ENCODE measurements at places on chromosomes 3 and 15.
A peak's percentile ranks its signal among the peaks of the same experiment; 100 is the strongest.

- DNase-seq = no peak
Measured at GRCh38 chr15:78040653-78041244, 36.8 kb downstream of the TBC1D2B start.

- peak; percentile 0 for DNase-seq
Measured at GRCh38 chr3:173690542-173691180, 293.1 kb downstream of the NLGN1 start.

GRCh38 chr15:95663156-95664100 lies 667.1 kb upstream of the NR2F2 start:
- DNase-seq = peak; percentile 63

GRCh38 chr15:46304321-46304720 lies 669.5 kb downstream of the SQOR start:
- no peak for DNase-seq

- no peak for DNase-seq
Measured at GRCh38 chr3:62625268-62625667, 249.9 kb downstream of the CADPS start.

DNA sequence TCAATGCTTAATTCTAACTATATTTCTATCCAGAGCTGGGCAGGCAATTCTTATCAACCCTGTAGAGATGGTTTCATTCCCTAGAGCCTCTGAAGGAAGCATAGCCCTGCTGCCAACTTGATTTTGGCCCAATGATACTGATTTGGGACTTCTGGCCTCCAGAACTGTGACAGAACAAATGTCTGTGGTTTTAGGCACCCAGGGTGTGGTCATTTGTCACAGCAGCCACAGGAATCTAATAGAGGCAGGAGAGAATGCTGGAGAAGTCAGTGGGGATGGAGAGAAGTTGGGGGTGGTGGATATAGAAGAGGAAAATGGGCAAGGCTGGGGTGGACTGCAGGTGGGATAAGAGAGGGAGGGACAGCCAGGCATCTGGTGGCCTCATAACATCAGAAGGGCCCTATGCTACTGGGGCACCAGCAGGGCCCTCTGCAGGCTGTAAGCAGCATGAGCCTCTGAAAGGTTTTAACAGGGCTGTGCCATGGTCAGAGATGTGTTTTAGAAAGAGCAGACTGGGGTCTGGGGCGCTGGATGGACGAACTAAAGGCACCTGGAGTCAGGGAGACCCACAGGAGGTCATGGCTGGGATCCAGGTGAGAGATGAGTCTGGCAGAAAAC lies 19.8 kb downstream of the MRPS11 start:
- DNase-seq = no peak

- peak; percentile 46 for DNase-seq
Measured at GRCh38 chr3:194422188-194422587, 23.1 kb upstream of the GP5 start.

- no peak for DNase-seq
Measured at GRCh38 chr3:72065236-72065635, 280.3 kb upstream of the PROK2 start.

DNA sequence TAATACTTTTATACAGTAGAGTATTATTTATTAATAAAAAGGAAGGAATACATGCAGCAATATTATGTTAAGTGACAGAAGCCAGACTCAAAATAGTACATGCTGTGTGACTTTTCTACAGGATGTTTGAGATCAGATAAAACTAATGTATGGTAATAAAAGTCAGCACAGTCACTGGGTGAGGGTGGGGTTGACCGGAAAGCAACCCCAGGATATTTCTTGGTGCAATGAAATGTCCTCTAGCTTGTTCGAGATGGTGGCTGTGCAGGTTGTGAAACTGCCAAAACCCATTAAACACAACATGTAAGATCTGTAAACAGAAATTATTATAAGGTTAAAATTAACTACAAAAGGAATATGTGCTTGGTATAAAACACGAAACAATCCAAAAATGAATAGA lies 20.8 kb upstream of the ALDH1L1 start:
- DNase-seq = no peak

GRCh38 chr3:63228677-63229076 lies 49.4 kb upstream of the SYNPR start:
- peak; percentile 51 for DNase-seq

DNA sequence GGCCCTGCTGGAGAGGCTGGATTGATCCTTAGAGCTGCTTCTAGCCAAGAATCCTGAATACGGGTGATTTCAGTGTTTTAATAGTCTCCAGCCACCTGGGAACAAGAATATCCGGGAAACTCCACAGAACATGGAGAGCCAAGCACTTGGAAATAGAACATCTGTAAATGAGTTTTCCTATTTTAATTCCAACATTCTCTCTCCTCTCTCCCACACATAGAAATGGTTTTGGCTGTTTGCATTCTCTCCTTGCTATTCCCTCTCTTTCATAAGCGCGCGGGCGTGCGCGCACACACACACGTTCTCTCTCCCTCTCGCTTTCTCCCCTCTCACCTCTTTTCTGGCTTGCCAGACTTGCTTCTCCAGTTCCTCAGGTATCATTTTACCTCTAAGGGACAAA lies 50.6 kb downstream of the GADL1 start:
- no peak for DNase-seq

DNA sequence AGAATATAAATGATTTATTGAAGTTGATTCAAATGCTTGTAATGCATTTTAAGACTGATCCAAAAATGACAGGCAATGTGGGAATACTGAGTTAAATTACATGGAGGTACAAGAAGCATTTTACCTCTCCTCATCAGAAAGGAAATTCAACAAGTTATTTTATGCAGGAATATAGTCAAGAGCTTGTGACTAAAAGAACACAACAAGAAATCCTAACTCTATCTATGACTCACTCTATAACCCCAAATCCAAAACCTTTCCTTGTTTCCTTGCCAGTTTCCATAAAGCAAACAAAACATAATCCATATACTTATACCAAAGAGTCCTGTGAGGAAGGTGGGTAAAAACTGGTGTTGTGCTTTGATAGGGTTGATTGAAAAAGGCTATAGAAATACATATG lies 30.8 kb downstream of the SIN3A start:
- DNase-seq = peak; percentile 25

GRCh38 chr3:178618197-178618596 lies 82.0 kb downstream of the KCNMB2 start:
- no peak for DNase-seq

DNA sequence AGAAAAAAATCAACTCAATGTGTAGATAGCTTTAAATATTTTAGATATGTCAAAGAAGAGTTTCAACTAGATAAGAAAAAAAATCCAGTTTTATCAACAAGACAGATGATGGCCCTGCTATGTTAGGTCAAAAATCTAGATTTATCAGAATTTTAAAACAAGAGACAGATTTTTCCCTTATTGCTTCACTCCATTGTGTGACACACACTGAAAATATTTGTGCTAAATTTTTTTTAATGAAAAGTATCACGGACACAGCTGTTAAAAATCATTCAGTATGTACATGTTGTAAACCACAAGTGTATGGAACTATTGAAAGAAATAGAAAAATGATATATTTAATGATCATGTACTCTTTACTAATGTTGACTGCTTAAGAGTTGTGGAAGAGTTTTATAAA lies 43.6 kb downstream of the FOXB1 start:
- peak; percentile 7 for DNase-seq

GRCh38 chr3:4758957-4759656 lies 220.1 kb upstream of the BHLHE40 start:
- DNase-seq = no peak

DNA sequence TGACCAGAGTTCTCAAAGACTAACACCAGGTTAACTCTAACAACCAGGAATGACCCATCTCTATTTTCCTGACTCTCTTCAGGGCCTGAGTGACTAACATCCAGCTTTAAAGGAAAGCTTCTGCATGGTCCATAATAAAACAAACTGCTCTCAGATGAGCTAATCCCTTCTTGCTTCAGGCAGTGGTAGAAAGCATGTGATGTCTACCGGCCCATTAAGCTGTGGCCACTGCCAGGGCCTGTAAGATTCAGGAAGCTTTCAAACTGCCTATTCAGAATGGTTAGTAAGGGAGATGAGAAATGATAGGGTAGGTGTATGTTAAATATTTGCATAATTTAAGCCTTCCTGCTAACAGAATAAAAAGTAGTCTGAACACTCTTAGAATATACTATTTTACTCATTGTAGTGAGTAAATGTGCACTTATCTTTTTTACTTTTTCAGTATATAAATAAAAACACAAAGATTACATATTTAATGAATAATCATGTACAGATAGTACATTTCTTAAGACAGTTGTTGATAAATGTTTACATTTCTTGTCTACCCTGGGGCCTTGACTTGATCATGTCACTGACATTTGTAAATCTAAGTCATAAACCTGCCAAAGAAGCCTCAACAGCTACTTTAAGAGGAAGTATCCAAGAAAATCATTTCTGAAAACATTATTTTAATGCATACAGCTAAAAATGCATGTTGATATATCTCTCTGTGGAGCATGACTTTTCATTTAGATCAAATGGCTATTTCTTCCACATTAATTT lies 222.0 kb downstream of the MCTP2 start:
- DNase-seq = no peak

DNA sequence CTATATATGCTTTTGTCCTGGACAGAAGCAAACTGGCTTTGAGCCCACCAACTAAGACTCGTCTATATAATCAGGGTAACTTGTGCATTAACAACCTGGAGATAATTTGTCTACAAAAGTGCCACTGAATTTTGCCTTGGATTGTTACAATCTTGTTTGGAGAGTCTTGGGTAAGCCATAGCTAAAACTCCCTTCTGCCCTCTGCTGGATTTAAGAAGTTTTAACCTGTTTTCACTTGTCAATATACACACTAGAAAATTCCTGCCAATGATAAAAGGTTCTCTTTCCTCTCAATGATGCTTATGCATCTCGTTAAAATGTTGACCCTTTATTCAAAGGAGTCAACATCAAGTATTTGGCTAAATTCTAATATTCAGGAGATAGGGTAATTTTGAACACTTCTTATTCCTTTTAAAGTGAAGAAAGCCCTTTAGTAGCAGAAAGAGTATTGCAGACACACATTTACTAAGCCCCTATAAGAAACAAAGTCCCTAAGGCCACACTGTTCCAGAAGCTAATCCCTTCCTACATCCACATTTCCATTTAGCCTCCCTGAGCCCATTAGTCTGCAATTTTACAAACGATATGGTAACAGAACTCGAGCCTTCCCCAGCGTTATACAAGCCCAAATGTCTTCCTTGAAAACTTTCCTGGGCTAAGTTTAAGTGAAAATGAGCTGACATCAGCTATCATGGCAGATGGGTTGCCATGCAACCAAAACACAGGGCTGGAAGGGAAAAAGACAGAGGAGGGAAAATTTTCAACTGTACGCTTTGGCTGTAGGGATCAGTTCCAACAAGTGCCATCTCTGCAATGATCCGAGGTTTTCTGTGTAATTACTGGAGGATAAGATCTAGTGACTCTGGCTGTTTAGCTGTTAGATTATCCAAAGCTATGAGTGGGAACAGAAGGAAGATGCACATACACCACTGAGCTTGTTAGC lies 75.9 kb upstream of the FGF12 start:
- DNase-seq = peak; percentile 83

DNA sequence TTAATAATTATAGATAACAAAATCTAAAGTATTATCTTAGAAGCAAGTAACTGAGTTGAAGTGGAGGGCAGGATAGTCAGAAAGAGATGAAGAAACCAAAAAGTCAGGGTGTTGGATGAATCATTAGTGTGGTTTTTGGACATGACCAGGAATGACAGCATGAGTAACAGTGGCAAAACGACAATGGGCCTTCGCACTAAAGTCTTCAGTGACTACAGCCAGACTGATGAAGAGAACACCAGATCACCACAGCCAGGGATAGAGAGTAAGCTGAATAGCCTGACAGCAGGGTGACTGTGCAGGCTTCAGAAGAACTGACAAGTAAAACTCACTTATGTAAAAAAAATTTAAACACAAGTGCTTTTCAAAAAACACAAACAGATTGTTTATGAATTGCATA lies 96.0 kb upstream of the MELTF start:
- DNase-seq = peak; percentile 37

DNA sequence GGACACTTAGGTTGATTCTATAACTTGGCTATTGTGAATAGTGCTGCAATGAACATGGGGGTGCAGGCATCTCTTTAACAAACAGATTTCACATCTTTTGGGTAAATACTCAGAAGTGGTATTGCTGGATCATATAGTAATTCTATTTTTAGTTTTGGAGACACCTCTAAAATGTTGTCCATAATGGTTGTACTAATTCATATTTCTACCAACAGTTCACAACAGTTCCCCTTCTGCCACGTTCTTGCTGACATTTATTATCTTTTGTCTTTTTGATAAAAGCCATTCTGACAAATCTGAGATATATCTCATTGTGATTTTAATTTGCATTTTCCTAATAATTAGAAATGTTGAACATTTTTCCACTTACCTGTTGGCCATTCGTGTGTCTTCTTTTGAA lies 19.5 kb downstream of the CX3CR1 start:
- DNase-seq = no peak

- no peak for DNase-seq
Measured at GRCh38 chr3:184524981-184525336, 36.6 kb upstream of the EPHB3 start.

- DNase-seq = peak; percentile 83
Measured at GRCh38 chr15:89003865-89004725, 84.2 kb upstream of the ABHD2 start.

DNA sequence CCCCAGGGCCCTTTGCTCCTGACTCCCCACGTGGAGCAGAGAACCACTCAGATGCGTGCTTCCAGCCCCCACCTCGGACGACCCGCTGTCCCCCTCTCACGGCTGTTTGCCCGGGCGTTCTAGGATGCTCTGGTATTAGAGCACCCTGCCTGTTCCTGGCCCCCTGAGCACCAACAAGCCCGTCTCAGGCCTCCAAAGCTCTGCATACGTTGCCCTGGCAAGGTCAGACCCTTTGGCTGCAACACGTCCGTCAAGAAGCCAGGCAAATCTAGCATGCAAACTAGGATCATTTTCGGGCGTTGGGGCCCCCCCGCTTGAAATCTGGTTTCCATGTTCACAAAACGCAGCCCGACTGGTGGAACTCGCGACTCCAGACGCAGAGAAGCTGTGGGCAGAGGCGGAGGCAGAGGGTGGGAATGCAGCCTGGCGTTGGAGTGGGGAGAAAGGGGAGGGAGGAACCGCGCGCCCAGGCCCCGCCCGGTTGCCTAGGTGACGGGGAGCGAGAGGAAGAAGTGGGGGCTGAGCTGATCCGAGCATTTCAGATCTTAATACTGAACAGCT lies 86.2 kb upstream of the PIAS1 start:
- peak; percentile 55 for DNase-seq

GRCh38 chr3:33658991-33659848 lies 58.8 kb downstream of the CLASP2 start:
- DNase-seq = peak; percentile 92

- peak; percentile 99 for DNase-seq
Measured at GRCh38 chr15:65792138-65792987, at the start of gene DENND4A. DENND4A (minus strand) TSS chr15:65792293; CDS start chr15:65756450, 35,843 bp downstream.

- DNase-seq = peak; percentile 24
Measured at GRCh38 chr3:44227632-44228031, 14.1 kb upstream of the TOPAZ1 start.

DNA sequence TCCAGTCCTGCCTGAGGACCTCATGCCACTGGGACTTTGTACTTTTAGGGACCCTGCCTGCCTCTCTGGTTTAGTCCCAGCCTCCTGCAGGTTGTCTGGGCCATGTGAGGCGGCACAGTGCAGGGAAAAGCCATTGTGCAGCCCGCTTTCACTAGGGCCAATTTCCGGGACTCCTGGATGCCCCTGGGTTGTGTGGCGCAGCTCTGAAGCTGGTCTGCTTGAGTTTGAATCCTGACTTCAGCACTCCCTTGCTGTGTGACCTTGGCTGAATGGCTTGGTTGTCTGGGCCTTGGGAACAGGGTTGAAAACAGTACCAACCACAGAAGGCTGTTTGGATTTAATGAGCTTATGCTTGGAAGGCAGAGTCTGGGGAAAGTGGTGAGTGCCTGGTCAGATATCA lies 8.3 kb downstream of the TEX264 start:
- DNase-seq = no peak

GRCh38 chr3:143443851-143444331 lies 324.3 kb downstream of the CHST2 start:
- peak; percentile 99 for DNase-seq
